Fibroblast of villous mesenchyme (primary cell): ENCODE measurements at places on chromosomes 3 and 15. TPM values are rescaled to one million over a fixed set of nuclear protein-coding genes. Genes with fewer than 3 reads are reported as not detected.

The EAF2 gene
- 0.32 and 0.43 TPM in 2 replicates for total RNA-seq

DNA sequence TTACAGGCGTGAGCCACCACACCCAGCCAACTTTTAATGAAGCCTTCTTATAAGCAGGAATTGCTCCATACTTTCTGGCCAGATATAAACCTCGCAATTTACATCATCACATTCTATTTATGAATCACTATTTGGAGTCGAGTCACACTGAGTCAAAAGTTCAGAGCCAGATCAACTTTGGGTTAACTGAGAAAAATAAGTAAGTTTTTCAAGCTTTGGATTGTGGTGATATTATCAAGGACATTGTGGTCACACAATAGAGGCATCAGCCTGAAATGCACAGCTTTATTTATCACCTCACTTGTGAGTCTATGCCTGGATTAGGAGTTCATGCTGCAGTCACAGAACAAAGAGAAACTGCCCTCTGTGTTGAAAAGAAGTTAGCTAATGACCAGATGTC lies 1163.5 kb downstream of the ROBO1 start:
- DNase-seq = peak; percentile 61

DNA sequence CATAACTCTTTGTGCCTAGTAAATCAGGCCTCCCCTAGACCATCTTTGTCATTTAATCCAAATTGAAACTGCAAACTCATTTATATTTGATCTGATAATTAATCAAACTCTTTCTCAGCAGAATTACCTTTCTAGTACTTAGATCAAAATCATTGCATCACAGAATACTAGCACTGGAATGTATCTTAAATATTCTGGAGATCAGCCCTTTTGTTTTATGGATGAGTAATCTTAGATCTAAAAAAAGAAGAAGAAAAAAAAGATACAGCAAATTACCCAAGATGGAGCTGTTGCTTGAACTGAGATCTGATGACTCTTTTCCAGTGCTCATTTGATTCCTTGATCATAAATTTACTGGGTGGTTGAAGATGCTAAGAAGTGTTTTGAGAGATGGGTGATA lies 47.9 kb downstream of the NAALADL2 start:
- no peak for DNase-seq

DNA sequence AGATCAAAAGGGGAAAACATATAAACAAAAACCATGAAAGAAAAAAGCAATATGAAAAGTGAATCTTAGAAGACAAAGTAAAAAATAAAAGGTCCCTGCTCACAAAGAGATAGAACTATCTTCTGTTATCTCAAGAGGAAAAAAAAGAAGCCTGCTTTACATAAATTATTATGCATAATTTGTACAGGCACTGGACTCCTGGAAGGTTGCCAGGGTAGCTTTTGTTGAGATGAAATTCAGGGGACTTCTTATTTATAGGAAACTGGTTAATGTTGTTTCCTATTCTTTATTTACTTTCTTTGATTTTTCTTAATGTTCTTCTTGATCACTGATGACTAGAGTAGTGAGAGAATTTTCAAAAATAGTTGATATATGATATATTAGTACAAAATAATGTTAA lies 66.9 kb downstream of the PPM1L start:
- DNase-seq = no peak

GRCh38 chr15:94670438-94671034 lies 439.2 kb downstream of the MCTP2 start:
- peak; percentile 58 for DNase-seq
